ENCODE measurements at places on chromosomes 6 and 20.

- DNase-seq, result peak; percentile 30
Measured at GRCh38 chr20:10047427-10047826, 12.6 kb downstream of the ANKEF1 start.

DNA sequence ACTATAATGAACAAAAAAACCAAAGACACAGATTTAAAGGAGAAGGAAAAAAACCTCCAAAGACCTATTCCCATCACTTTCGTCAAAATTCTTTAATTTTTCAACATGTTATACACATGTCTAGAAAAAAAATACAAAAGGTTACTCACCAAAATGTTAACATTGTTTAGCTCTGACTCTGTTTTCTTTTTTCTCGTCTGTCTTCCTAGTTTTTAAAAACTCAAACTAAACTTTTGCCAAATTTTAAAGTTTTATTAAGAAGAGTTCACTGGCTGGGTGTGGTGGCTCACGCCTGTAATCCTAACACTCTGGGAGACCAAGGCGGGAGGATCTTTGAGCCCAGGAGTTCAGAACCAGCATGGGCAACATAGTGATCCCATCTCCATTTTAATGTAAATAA, 10.8 kb downstream of the MCUR1 start:
- DNase-seq, result no peak

DNA sequence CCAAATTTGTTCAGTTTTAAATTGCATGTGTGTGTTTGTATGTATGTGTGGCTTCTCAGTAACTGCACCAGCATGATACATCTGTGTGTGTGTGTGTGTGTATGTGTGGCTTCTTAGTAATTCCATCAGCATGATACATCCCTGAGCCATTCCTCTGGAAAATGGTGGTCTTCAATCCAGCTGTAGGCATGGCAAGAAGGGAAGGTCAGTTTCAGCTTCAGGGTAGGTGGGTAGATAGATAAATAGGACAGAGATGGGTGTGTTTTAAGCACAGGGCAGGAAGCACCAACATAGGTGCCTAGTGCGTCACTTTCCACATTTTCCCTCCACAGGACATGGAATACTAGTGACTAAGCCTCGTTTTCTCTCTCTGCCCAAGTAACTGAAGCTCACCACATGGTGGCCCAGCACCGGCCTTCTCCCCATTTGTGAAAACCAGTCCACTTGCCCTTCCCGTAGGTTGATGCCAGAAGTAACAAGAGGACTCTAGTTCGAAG, 82.9 kb downstream of the RPP40 start:
- DNase-seq, result no peak

DNA sequence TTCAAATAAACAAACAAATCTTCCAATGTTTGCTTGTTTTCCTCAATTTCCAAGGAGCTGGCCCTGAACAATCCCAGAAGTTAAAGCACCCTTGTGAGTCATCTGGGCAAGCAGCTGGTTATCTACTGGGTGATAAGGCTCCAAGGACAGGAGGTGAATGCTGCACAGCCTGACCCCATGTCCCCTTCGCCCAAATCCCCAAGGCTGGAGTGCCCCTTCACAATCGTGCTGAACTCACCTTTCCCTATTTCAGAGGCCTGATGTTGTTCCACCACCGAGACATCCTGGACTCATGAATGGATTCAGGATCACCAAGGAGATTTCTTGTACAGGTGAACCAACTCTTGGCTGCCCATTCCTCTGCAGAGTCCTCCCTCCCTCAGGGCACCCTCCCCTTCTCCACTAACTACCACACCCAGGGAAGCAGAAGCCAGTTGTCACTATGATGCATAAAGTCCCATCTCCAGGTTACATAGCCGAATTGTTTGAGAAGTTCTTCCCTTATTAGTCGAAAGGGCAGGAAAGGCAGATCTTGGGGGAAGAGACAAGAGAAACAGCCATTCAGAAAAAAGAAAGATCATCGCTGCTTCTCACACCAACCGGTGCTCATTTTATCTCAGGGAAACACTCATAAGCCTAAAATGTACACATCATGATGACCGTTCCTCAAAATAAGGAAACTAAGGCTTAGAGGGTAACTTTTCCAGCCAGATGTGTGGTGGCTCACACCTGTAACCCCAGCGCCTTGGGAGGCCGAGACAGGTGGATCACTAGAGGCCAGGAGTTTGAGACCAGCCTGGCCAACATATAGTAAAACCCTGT, 138.8 kb upstream of the RREB1 start:
- DNase-seq, result no peak

DNA sequence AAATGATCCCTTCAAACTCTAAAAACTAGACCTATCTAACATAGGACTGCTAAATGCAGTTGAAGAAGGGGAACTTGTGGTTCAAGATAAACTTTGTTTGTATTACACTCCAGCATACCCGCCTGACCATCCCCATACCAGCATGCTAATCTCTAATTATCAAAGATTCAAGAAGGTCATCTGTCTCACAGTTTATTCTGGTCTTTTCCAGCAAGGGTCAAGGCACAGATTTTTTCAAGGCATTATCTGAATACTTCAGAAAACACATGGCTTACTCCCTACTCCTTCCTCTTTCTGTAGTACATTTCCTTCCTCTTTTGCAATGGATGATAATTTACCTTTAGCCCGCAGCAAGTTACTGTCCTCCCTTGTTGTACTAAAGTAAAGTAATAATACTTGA, 174.1 kb downstream of the PKHD1 start:
- peak; percentile 66 for DNase-seq

GRCh38 chr20:50568549-50568942, 58.4 kb downstream of the PTPN1 start:
- DNase-seq, result no peak
